ENCODE measurements at places on chromosomes 13 and 19.

GRCh38 chr19:11225815-11226214 is 13.6 kb upstream of the ANGPTL8 start:
- no peak for DNase-seq

DNA sequence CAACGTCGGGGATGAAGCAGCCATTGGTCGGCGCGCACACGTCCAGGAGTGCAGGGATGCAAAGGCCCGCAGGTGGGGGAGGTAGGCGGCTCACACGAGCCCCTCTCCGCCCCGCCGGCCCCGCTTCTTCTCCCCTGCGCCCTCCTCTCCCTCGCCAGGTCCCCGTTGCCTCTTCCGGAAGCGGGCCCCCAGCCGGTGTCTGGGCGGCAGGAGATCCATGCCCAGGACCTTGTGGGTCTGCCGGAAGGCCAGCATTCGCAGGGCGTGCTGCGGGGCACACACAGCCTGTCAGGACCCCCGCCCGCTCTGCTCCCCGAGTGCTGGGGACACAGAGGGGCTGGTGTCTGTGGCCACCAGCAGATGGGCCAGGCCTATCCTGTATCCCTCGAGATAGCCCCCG is 19.7 kb upstream of the MATK start:
- no peak for DNase-seq

DNA sequence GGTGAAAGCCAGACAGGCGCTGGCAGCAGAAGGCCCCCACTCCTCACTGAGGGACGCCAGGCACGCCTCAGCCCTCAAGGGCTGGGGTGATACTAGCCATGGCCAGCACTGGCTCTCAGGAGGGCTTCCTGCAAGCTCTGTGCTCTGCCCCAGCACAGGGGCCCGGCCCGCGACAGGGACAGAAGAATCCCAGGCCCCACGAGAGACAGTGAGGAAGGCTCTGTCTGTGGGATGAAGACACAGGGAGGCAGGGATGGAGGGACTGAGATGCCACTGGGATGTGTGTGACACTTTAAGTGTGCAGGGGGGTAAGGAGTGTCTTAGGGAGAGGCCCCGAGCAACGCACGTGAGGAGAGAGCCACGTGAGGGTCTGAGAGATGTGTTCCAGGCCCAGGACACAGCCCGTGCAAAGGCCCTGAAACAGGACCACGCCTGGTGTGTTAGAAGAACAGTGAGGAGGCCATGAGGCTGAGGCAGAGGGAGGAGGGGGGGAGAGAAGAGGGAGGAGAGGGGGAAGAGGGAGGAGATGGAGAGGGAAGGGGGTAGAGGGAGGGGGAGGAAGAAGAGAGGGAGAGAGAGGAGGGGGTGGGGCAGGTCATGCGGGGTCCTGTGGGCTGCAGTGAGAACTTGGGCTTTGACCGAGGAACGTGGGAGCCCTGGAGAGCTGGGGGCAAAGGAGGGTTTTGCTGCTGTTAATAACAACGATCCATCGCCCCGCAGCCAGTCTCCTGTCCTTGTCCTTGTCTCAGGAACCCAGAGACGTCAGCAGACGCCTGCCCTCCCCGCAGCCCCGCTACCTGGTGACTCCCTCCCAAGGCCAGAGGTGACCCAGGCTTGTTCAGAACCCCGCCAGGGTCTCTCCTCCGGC is 7.2 kb downstream of the RPL36 start:
- no peak for DNase-seq

- DNase-seq = no peak
Measured at GRCh38 chr19:55678121-55678671, 3.2 kb downstream of the EPN1 start.

DNA sequence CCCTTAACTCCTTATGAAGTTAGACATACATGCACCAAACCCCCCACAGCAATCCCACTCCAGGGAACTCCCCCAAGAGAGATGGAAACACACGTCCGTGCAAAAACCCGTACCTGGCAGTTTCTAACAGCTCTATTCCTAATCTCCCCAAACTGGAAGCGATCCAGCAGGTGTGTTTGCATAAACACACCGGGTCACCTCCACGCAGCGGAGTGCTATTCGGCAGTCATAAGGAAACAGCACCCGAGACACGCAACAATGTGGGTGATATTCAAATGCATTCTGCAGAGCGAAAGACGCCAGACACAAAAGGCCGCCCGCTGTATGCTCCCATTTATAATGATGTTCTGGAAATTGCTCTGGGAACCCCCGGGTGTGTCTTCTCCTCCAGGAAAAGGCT is 6.8 kb upstream of the ZNRF4 start:
- DNase-seq = no peak

GRCh38 chr19:23800271-23800670 is 41.6 kb upstream of the ZNF681 start:
- no peak for DNase-seq

DNA sequence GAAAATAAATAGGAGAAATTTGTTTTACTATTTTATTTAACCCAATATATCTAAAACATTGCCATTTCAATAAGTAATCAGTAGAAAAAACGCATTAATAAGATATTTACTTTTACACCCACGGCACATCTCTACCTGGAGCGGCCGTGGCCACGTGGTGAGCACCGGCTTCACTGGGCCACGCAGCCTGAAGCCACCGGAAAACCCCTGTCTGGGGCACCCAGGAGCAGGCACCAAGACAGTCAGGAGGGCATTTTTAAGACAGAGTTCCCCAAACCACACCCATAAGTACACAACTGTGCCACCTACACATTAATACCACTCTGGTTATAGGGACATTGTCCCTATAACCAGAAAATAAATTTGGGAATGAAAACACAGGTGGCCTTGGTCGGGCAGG is 80.9 kb downstream of the SPACA7 start:
- DNase-seq = no peak

- no peak for DNase-seq
Measured at GRCh38 chr13:32045537-32045936, 14.0 kb downstream of the FRY start.

- DNase-seq = no peak
Measured at GRCh38 chr13:30864433-30865122, 41.5 kb upstream of the MEDAG start.

DNA sequence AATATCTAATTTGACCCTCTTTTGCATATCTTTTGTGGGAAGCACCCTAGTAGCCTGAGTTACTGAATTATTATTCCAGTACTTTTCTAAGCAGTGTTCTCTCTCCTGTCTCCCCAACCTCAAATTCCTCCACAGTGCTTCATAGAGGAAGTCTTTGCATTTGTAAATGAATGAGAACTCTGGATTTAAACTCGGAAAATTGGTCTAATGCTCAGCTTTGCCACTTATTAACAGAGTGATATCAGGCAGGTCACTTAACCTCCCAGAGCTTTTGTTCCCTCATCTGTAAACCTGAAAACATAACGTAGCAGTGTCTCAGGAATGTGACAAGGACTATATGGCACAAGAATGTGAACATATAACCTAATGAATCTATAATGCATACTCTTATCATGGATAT is 26.2 kb downstream of the FREM2 start:
- DNase-seq = no peak

DNA sequence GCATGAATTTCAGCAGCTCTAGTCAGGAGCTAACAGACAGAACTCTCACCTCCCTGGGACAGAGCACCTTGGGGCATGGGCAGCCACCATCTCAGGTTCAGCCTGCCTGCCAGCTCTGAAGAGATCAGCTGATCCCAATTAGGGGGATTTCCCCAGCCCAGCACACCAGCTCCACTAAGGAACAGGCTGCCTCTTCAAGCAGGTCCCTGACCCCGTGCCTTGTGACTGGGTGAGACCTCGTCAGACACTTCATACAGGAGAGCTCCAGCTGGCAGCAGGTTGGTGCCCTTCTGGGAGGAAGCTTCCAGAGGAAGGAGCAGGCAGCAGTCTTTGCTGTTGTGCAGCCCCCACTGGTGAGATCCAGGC is 84.5 kb upstream of the UFM1 start:
- no peak for DNase-seq

- DNase-seq = no peak
Measured at GRCh38 chr13:34340534-34340933, 522.6 kb downstream of the RFC3 start.

DNA sequence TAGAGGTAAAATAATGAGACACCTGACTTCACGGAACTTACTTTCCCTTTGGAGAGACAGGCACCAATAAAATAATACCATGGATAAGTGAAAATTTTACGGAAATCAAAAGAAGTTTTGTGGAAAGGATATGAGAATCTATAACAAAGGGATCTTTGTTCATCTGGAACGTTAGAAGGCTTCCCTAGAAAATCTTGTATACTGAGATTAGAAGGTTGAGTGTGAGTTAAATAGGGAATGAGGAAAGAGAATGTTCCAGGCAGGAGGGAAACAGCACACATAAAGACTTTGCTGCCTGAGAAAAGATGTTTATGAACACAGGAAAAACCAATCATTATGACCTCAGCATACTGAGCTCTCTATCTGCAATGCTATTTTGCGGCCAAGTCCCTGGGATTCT is 19.6 kb upstream of the RAP2A start:
- no peak for DNase-seq

- no peak for DNase-seq
Measured at GRCh38 chr13:34931572-34931971, 10.5 kb upstream of the NBEA start.

DNA sequence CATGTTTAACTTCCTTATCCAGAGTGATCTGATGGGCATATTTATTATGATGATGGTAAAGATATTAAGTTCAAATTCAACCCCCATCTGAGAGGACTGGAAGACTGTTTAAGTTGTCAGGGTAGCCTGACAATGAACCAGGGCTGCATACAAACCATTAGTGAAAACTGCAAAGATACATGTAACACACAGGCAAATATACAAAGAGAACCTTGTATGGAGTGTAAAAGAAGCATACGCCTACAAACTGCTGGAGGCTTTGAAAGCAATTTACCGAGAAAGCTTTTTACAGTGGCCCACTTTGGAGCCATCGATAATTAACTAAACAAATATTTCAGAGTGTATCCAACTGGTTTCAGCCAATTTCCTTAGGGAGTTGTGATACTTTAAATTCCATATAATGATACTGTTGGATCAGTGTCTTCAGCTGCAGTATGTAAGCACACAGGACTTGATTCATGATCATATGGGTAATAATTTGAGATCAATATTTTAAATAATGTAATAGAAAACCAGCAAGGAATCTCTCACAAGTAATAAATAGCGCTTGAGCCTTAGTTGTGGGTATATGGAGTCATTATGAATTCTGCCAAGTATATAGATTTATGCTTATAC is 231.5 kb upstream of the SPRY2 start:
- no peak for DNase-seq

DNA sequence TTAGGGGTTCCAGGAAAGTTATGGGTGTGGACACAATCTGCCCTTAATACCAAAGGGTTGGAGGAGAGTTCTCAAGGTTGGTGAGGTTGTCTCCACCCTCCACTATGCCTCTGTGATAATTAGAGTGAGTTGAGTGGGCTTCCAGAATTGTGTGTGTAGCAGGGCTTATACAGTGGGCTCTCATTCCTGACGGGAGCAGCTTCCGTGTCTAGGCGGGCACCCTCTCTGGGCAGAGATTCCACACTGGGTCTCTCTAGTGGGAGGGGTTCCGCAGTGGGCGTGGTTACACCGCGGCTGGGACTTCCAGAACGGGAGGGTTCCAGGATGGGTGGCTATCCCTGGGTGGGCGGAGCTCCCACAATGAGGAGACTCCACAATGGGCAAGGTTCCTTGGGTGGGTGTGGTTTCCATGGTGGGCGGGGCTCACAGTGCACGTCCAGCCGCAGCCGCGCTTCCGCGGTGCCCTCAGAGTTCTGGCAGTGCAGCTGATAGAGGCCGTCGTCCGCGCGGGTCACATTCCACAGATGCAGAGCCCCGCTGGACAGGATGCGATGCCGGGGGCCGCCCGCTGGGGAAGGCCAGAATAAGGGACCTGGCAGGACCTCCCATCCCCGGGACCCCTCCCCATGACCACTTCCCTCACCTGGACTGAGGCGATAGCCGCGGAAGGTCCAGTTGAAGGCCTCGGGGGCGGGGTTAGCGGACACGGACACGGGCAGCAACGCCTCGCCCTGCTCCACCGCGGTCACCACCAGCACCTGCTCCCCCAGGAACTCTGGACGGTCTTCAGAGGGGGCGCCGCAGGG is 8.4 kb downstream of the NPHS1 start:
- DNase-seq = no peak

DNA sequence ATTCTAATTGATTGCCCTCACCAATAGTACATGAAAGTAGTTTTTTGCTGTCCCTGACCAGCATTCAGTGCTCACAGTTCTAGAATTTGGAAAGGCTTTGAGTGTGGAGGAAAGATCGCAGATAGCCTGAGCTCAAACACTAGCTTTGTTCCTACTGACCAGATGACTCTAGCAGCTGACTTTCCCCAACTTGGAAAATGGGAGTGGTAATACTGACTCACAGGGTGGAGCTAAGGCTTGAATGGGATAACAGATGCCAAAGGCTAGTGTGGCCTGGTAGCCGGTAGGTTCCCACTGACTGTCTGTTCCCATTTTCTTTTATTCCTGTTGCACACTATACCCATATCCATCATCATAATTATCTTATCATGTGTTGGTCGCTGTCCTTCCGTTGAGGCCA is 3.7 kb downstream of the ZSCAN22 start:
- no peak for DNase-seq

- DNase-seq = no peak
Measured at GRCh38 chr19:57667228-57667627, 1.5 kb upstream of the ZSCAN4 start.

GRCh38 chr13:66344805-66345517 is 885.2 kb downstream of the PCDH9 start:
- no peak for DNase-seq

GRCh38 chr13:67462098-67462497 is 232.0 kb upstream of the PCDH9 start:
- DNase-seq = no peak

GRCh38 chr13:23644126-23644419 is 73.9 kb downstream of the TNFRSF19 start:
- DNase-seq = no peak

DNA sequence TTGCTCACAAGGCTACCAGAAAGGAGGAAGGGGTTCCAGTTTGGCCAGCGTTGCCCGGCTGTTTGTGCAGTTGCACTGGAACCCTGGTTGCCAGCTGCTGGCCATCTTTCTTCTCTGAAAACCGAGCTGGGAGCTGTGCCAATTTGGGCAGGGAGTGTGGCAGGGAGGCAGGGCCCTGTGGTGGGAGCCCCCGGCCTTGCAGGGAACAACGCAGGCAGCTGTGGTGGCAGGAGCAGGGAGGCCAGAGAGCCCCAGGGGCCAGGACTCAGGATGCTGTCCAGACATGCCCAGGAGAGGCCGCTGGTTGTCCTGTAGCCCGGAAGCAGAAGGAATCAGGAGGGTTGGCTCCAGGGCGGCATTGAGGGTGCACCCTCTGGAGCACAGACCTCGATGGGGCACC is 4.8 kb downstream of the KMT5C start:
- no peak for DNase-seq

DNA sequence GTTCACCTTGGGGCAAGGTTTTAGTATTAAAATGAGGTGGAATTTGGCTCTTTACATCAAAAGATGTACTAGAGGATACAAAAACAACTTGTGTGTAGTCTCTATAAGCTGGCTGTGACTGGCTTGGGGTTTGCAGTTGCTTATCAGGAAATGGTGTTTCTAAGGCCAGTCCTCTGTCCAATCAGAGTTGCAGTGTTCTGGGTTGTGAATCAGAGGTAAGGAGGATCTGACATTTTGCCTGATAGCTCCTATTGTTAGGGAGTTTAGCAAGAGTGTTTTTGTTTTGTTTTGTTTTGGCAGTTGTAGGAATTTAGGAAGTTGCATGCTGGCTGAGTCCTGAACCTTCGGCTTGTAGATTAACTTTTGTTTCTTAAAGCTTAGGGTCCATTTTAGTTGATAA is 20.1 kb upstream of the ESD start:
- no peak for DNase-seq

- no peak for DNase-seq
Measured at GRCh38 chr19:49833599-49833998, 15.5 kb downstream of the MED25 start.

GRCh38 chr19:49924004-49924880 is 4.8 kb upstream of the ATF5 start:
- no peak for DNase-seq

Data from activated CD4-positive, alpha-beta T cell treated with anti-CD3 and anti-CD28 coated beads, Interleukin-2, Interleukin-4, amounts not matched to agents 100 ng/mL and 50 ng/mL, durations not matched to agents 16 hours and 8 hours (primary cell).